Right lobe of liver (tissue), 6 donors: ENCODE measurements at places on chromosomes 12 and 14.

DNA sequence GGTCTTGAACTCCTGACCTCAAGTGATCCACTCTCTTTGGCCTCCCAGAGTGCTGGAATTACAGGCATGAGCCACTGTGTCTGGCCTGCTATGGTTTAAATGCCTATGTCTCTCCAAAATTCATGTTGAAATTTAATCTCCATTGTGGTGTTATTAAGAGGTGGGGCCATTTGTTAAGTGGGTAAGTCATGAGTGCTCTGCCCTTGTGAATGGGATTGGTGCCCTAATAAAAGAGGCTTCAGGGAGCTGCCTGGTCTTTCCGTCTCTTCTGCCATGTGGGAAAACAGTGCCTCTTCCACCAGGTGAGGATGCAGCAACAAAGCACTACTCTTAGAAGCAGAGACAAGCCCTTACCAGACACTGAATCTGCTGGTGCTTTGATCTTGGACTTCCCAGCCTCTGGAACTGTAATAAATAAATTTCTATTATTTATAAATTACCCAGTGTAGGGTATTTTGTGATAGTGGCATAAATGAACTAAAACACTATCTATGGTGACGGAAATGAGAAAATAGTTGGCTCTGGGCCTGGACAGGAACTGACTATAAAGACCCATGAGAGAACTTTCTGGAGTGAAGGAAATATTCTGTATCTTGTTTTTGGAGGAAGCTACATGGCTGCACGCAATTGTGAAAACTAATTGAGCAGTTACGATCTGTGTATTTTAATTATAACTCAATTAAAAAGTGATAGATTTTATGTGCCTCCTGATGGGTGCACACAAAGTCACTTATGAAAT lies 12.1 kb upstream of the ATP23 start:
- H3K4me3 ChIP-seq: no peak overlapping the region
- H3K36me3 ChIP-seq: no peaks in the 10 kb centered on the region
- H3K27me3 ChIP-seq: no peaks in the 10 kb centered on the region
- no peaks in the 10 kb centered on the region for H3K4me1 ChIP-seq
- H3K27ac ChIP-seq: no peak overlapping the region

GRCh38 chr14:49051328-49052060 lies 534.7 kb downstream of the RPS29 start:
- no peak overlapping the region for H3K4me3 ChIP-seq
- DNase-seq: no peak
- no peaks in the 10 kb centered on the region for H3K4me1 ChIP-seq
- H3K36me3 ChIP-seq: no peaks in the 10 kb centered on the region
- H3K27me3 ChIP-seq: no peaks in the 10 kb centered on the region

DNA sequence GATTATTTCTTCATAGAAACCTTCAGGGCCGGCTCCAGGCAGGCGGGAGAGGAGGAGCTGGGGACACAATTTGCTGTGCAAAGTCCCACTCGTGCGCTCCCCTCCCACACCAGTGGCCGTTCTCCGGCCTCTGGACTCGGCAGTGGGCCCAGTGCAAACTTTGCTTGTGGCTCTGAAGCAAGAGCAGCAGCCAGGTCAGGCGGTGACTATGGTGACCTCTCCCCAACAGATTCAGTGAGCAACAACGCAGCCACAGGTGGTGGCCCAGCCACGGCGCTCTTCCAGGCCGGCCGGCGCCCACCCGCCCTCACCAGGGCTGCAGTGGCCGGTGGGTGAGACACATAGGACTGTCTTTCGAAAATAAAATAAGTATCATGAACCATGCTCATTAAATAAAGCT lies 29.5 kb downstream of the VPS37B start:
- H3K4me3 ChIP-seq: peak overlapping the region; percentile 36
- peaks cover 88% of the 10 kb centered on the region for H3K4me1 ChIP-seq
- H3K27me3 ChIP-seq: no peaks in the 10 kb centered on the region
- DNase-seq: peak; percentile 96

DNA sequence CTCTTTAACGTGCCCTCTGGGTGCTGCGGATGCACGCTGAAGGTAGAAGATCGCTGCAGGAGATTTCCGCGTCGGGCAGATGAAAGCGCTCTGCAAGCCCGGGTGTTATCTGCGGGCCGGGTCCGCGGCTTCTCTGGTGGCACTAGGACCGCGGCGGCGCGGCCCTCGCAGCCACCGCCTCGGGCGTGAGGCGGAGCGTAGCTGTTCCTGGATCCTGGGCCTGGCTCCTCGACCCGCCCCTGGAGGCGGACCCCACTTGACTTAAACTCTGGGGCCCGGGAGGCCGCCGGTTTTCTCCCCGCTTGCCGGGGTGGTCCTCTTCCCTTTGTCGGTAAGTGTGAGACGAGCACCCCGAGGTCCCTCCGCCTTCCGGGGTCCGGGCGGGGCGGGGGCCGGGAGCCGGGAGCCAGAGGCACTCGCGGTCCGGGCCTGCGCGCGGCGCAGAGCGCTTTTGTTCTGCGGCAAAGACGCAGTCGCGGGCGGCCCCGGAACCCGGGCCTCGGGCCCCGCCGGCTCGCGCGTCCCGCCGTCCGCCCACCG lies at the start of gene RESF1:
Gene RESF1, plus strand, starts transcription at position 255 of the 540 bp plus-strand sequence. CDS start 21,541 bp downstream, outside the sequence.
- H3K36me3 ChIP-seq: peaks cover 6% of the 10 kb centered on the region
- peak; percentile 96 for DNase-seq
- H3K4me1 ChIP-seq: peaks cover 15% of the 10 kb centered on the region

DNA sequence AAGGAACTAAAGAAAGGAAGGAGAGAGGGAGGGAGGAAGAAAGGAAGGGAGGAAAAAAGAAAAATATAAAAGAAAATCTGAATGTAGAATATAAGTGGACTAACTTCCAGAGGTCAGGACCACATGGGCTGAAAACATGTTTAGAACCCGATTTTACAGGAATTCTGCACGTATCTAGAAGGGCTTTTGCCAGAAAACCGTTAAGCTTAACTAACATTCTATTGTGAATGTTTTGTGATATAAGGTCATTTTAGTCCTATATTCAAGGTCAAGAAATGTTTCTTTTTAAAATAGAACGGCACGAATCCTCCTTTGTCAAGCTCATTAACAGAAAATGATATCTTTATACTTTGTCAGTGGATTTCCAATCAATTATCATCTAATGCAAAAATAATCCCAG lies 13.1 kb downstream of the PTCSC3 start:
- H3K4me1 ChIP-seq: no peaks in the 10 kb centered on the region
- no peaks in the 10 kb centered on the region for H3K36me3 ChIP-seq
- no peak overlapping the region for H3K4me3 ChIP-seq
- no peak overlapping the region for H3K27ac ChIP-seq
- no peak for DNase-seq

DNA sequence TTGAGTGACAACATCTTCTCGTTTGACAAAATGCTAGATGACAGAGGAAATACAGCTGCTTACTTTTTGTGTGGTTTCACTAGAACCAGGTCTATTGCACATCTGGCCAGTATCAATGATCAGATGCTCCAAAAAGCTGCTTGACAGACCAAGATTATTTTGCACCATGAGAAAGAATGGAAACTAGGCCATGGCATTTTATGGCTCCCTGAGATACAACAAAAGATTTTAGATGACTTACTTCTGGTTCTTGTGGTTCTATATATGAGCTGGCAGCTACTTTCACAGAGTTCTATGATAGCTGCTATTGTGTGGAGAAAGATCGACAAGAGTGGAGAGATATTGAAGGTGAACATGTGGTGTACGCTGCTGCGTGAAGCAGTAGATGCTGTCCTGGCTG lies 25.9 kb upstream of the PPFIBP1 start:
- no peaks in the 10 kb centered on the region for H3K4me1 ChIP-seq
- no peak overlapping the region for H3K4me3 ChIP-seq
- DNase-seq: no peak
- H3K36me3 ChIP-seq: no peaks in the 10 kb centered on the region
- no peak overlapping the region for H3K27ac ChIP-seq

GRCh38 chr14:69040353-69040752 lies 61.3 kb upstream of the ACTN1 start:
- H3K27me3 ChIP-seq: no peaks in the 10 kb centered on the region
- no peaks in the 10 kb centered on the region for H3K4me1 ChIP-seq
- H3K27ac ChIP-seq: no peak overlapping the region
- DNase-seq: no peak

DNA sequence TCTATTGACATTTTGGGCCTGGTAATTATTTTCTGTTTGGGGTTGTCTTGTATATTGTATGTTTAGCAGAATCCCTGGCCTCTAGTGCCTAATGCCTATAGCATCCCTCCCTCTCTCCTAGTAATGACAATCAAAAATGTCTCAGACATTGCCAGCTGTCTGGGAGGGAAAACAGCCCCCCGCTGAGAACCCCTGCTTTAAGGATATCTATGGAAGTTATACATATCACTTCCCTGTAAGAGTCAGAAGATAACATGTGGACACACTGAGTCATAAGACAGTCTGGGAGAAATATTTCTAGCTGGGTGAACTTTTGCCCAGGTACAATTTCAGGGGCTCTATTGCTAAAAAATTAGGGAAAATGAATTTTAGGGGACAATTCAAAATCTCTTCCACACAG lies 255.0 kb downstream of the PAWR start:
- no peak overlapping the region for H3K27ac ChIP-seq
- no peak for DNase-seq
- no peaks in the 10 kb centered on the region for H3K27me3 ChIP-seq
- no peak overlapping the region for H3K4me3 ChIP-seq

DNA sequence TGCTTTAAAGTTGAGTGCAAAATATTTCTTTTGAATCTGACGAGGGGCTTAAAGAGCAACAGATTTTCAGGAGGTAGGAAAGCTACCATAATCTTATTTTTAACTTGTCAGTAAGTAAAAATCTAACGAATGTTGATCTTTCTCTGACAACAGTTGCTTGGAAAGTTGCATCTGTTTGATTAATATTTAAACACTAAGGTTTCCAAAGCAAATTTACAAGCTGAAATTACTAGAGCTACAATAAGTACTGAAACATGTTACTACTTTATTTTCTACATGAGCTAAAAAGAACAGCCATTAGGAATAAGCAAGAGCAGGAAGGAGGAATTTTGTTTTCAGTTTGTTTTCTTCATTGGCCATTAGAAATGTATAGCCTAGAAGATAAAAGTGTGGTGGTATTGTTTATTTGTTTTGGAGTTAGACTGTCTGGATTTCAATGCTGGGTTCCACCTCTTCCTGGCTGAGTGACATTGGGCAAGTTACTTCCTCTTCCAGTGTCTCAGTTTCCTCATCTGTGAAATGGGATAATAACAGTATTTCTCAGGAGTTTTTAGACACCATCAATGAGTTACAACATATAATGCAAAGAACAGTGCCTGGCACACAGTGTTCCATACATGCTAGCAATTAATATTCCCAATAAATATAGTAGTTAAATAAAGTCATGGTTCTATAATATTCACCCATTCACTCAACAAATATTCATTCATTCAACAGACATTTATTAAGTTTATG lies 87.9 kb upstream of the FLRT2 start:
- DNase-seq: no peak
- H3K27ac ChIP-seq: no peak overlapping the region

DNA sequence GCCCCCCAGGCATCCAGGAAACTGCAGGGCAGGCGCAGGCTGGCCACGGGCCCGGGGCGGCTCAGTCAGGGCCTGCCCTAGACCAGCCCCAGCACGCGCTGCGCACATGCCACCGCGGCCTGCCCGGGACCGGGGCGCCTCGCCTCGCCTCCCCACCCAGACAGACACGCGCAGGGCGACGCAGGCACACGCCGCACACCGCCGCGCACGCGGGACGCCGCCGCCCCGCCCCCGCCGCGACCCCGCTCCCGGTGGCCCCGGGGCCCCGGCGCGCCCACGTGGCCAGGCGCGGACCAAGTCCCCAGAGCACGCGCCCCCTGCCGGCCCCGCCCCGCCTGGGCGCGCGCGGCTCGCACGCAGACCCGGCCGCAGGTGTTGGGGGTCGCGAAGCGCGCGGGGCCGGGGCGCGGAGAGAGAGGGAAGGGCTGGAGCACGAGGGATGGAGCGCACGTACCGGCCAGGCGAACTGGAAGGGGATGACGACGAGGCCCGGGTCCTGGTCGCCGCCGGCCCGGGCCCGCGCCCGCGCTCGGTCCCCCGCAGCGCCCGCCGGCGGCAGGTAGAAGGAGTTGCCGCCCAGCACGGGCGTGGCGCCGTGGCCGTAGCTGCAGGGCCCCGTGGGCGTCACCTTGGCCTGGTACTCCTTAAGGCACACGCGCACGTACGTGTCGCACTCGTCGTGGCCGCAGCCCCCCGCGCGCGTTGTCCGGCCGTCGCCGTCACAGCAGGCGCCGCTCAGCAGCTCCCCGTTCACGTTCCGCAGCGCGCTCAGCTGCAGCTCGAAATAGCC lies 1.1 kb downstream of the JAG2 start:
- DNase-seq: no peak
- H3K27me3 ChIP-seq: no peaks in the 10 kb centered on the region
- H3K27ac ChIP-seq: no peak overlapping the region
- peak overlapping the region; percentile 29 for H3K4me3 ChIP-seq

- no peaks in the 10 kb centered on the region for H3K4me1 ChIP-seq
- no peak overlapping the region for H3K4me3 ChIP-seq
- no peaks in the 10 kb centered on the region for H3K27me3 ChIP-seq
- no peaks in the 10 kb centered on the region for H3K36me3 ChIP-seq
- no peak overlapping the region for H3K27ac ChIP-seq
These were observed 19.6 kb upstream of the CHGA start for GRCh38 chr14:92903359-92903758.

DNA sequence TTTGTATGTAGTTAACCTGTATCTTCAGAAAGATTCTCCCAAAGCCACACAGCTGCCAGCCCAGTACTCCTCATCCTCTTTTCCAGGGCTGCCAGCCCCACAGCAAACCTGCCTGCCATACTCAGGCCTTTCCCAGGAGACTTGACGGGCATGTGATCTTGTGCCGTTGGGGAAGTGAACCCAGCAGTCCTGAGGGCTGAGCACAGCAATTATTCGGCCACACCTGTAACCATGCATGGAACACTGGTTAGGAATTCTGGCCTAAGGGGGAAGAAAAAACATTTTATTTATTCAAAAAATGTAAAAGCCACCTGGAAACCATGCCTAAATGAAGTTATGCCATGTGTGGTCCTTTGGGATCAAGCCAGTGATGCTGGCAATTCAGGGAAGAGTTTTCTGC lies 145.3 kb downstream of the GRIN2B start:
- H3K4me1 ChIP-seq: no peaks in the 10 kb centered on the region
- no peak for DNase-seq
- H3K27ac ChIP-seq: no peak overlapping the region
- H3K36me3 ChIP-seq: no peaks in the 10 kb centered on the region
- H3K27me3 ChIP-seq: no peaks in the 10 kb centered on the region

DNA sequence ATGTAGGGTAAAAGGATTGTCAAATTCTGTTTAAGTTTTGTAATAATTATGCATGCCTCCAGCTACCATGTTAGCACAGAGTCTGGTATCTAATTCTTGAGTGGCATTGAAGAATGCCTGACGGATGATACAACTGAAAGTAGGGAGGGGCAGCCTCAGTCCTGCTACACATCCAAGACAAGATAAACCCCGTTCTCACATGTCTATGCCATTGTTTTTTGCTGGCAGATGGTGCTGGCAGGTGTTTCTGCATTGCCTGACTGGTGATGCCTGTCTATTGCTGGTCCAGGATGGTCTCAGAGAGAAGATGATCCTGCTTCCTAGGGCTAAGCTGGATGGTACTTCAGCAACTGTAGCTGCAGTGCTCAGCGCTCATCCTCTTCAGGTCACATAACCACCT lies 245.8 kb upstream of the NAV3 start:
- no peaks in the 10 kb centered on the region for H3K4me1 ChIP-seq
- H3K27me3 ChIP-seq: no peaks in the 10 kb centered on the region
- no peaks in the 10 kb centered on the region for H3K36me3 ChIP-seq
- H3K4me3 ChIP-seq: no peak overlapping the region

GRCh38 chr12:129162805-129163204 lies 309.5 kb downstream of the GLT1D1 start:
- no peak for DNase-seq
- no peaks in the 10 kb centered on the region for H3K4me1 ChIP-seq
- H3K4me3 ChIP-seq: no peak overlapping the region
- no peaks in the 10 kb centered on the region for H3K36me3 ChIP-seq

- H3K36me3 ChIP-seq: no peaks in the 10 kb centered on the region
- DNase-seq: no peak
- H3K4me3 ChIP-seq: no peak overlapping the region
- no peak overlapping the region for H3K27ac ChIP-seq
- no peaks in the 10 kb centered on the region for H3K27me3 ChIP-seq
These were observed 76.1 kb upstream of the DYRK2 start for GRCh38 chr12:67572492-67572891.
